ENCODE measurements at places on chromosomes 12 and 14.

DNA sequence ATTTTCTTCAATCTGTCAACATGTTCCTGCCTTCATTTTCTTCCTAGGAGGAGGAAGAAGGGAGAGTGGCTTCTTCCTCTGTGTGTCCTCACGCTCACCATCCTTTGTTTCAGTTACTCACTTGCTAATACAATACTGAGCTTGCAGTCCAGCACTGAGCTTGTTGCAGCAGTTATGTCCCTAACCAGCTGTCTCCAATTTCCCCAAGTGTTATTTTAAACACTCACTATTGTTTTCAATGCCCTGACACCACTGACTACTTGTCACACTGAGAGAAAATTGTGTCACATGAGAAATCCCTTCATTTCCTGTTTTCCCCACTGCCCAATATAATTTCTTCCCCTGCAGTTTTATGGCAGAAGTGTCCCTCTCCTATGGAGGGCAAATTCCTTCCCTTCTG lies 53.4 kb downstream of the HSD17B6 start:
- no peak for DNase-seq

- DNase-seq, result no peak
Observed at GRCh38 chr12:69821456-69822159, 3.4 kb upstream of the MYRFL start.

DNA sequence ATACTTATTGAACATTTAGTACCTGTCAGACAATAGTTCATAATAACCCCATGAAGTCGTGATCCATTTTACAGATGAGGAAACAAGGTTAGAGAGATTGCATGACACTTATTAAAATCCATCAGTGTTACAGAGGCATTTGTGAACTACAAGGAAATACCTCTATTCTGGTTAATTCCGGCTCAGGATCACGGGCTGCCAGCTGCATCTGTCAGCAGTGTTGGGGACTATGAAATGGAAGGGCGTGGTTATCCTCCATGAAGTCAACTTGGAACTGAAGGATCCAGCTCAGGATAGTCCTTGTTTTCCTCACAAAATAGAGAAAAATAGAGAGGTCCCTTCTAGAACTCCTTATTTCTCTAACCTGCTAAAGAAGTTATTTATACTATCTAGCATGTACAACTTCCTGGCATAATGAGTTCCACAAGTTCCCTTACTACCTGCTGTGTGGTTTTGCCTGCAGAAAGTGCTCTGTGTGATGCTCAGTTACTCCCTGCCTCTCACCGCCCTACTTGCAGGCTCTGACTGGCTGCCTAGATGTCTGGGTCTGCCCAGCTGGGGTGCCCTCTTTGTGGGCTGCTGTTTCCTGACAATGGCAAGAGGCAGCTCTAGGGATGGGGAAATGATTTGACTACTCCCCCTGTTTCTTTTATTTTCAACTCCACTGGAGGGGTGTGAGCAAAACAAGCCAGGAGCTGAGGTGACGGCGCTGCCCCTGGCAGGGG lies 36.8 kb downstream of the PLXNC1 start:
- DNase-seq, result no peak

- no peak for DNase-seq
Observed at GRCh38 chr14:94924189-94924588, 154.3 kb upstream of the GSC start.

DNA sequence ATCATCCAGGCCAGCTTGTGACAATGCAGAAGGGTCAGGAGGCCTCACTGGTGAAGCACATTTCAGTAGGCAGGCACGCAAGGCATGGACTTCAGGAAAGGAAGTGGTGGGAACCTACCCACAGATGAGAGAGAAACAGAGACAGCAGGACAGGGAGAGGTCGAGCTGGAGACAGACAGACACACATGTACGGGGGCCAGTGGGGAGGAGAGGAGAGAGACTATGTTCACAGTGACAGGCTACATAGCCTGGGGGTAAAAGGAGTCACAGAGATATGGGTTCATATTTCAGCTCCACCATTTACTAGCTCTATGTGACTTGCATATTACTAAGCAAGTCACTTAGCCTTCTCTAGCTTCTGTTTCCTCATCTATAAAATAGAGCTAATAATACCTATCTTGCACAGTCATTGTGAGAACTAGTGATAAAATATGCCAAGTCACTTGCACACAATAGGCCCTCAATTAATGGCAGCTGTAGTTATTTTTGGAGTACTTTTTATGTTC lies 91.1 kb upstream of the FUT8 start:
- DNase-seq, result no peak
